C1 segment of cervical spinal cord (tissue), 14 donors: ENCODE measurements at places on chromosomes 16 and 17.

DNA sequence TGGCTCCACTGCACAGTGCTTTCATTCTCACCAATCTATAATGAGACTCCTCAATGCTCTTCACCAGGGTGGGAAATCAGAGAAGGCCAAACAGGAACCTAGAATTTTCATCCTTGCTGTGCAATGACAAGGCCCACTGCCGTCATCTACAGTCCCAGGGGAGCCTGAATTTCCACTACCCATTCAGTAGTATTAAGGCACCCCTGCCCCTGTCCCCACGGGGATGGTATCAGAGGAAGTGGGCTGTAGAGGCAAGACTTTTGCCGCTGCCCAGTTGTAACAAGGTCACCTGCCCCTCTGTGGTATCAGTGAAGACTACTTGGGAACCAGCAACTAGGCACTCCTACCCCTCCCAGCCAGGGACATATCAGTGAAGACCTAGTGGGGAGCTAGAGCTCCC, 104.5 kb downstream of the C16orf78 start:
- DNase-seq, result no peak

- DNase-seq, result no peak
Measured at GRCh38 chr16:64362193-64362592, 759.7 kb downstream of the CDH11 start.

DNA sequence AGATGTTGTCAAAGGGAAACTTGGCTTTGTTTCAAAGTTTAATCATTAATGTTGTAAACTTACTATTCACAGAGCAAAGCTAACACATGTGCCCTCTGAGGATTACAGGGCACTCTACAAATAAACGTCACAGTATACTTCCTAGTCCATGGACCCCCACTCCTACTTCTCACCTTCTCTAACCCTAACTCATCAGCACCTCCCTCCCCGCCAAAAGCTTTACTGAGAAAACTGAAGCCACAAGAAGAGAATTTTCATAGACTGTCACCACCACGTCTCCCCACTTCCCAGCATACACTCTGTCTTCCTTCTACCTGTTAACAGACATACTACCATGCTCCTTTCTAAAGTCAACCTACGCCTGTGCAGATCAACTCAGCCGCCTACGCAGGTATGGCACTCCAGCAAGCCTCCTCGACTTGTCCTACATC, 29.0 kb downstream of the HELZ start:
- DNase-seq, result no peak

DNA sequence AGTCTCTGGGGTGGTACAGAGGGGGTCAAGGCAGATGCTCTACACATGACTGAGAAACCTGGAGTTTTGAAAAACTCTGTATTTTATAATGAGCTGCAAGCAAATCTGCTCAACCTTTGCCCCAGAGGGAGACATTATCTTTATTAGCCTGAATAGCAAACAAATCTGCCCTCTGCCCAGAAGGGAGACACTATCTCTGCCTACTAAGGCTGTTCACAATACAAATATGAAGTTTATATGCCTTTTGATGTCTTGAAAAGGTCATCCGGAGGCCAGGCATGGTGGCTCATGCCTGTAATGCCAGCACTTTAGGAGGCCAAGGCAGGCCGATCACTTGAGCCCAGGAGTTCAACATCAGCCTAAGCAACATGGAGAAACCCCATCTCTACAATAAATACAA, 11.0 kb upstream of the XYLT1 start:
- no peak for DNase-seq

DNA sequence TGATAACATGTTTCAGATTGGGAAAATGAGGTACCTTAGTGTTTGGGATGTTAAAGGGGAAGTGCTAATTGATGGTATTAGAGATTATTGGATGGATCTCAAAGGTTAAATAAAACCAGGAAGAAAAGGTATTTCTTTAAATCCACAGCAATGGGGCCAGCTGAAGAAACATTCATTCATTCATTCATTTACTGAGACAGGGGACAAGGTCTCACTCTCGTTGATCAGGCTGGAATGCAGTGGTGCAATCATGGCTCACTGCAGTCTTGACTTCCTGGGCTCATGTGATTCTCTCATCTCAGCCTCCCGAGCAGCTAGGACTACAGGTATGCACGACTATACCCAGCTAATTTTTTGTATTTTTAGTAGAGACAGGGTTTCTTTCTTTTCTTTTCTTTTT, 19.8 kb downstream of the EARS2 start:
- no peak for DNase-seq

DNA sequence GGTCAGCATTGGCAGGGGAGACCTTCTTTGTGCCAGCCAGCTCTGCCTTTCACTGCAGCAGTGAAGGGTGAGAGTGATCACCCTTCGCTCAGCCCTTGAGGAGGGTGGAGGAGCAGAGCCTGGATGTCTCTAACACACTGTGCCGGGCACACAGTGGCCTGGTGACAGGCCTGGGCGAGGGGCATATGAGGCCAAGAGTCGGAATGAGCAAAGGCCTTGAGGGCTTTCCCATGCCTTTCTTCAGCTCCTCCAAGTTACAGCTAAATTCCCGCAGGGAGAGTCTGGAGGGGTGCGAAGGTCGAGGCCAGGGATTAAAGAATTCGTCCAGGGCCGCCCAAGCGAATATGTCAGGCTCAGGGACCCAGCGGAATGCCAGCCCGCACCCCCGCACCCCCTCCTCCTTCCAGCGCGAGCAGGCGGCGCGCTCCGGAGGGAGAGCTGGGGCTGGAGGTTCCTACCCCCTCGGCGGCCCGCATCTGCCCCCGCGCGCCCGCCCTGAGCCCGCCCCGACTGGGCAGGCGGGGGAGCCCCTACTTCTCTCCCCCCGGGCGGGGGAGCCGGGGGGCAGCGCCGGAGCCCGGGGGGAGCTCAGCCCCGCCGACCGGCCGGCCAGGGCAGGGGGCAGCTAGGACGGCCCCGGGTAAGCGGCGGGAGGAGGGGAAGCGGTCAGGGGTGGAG, at the start of gene RASL10B:
Gene RASL10B, plus strand, starts transcription at position 401 of the 678 bp plus-strand sequence. CDS start 3,546 bp downstream, outside the sequence.
- peak; percentile 17 for DNase-seq

DNA sequence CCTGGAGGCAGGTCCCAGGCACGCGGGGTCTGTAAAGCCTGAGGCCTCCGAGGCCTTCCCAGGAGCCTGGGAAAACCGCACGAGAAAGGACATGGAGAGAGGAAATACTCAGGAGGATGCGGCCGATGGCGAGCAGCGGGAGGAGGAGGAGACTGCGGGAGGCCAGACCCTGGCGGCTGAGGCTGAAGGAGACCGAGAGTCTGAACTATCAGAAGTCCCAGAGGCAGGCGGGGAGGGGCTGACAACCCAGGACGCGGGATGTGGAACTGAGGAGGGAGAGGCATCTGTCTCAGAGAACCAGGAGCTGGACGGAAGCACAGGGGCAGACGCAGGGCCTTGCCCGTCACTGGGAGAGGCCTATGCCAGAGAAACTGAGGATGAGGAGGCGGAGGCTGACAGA, 2.4 kb downstream of the APOBR start:
- no peak for DNase-seq

DNA sequence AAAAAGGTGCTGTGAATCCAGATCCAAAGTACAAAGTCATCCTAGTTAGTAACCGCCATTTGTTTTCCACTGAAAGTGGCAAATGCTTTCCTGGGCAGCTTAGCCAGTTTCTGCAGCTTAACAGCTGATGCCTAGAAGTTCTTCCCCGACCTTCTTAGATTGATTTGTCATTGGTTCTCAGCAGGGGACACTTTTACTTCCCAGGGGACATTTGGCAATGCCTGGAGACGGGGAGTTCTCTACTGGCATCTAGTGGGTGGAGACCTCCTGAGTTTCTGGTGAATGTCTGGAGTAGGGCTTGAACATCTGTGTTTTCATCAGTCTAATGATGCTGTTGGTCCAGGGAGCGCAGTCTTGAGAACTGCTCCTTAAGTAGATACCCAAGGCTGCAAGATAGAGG, 7.6 kb downstream of the DNAJA3 start:
- no peak for DNase-seq

GRCh38 chr17:63834431-63835166, 7.1 kb upstream of the FTSJ3 start:
- DNase-seq, result no peak

- no peak for DNase-seq
Measured at GRCh38 chr17:80930335-80931279, 61.0 kb upstream of the CHMP6 start.

GRCh38 chr16:55249936-55250335, 74.1 kb upstream of the IRX6 start:
- DNase-seq, result no peak

DNA sequence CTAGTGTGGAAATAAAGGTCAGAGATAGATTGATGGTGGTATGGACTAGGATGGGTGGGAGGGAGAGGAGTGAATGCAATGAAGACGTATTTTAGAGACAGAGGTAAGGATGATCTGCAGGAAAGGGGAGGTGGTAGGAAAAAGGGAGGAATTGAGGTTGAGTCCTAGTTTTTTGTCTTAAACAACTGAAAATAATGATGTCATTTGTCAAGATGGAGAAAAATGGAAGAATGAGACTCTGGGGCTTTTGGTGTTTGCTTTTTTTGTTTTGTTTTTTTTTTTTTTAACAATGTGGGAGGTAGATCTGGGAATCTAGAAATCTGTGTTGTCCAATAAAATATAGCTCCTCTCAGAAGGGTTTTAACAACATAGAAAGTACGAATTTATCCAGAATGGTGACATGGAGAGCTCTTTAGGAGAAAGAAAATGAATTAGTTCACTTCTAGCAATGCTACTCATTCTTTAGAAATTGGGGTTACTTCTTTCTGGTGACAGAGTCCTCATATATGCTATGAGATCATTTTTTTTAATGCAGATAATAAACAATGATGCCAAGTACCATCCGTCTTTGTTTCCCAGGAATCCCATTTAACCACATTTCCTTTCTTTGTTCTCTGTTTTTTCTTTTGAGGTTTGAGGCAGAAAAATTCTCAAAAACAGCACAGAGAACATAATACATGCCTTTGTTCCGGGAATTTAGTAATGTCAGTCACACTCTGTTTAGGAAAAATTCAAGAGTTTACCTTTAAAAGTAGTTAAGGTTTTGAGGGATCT, 225.3 kb upstream of the COX10 start:
- no peak for DNase-seq

GRCh38 chr17:81398832-81399411, 3.7 kb downstream of the BAHCC1 start:
- DNase-seq, result no peak

GRCh38 chr17:6075845-6076244, 5.7 kb downstream of the WSCD1 start:
- no peak for DNase-seq

GRCh38 chr16:54937671-54938211, 7.1 kb downstream of the IRX5 start:
- DNase-seq, result no peak

DNA sequence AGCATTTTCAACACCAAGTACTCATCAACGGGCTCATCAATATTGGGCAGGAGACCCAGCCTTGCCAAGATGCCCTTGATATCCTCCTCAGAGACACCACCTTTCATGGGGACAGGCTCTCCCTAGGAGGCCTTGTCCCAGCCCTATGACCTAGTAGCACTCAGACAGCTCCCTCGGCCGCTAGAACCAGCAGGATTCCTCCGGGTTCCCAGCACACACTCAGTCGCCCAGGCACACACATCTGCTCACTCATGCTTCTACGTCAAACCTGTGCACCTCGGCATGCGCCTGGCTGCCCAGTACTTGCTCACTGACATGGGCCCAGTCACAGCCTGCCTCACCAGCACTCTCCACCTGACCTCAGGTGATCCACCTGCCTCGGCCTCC, 17.0 kb downstream of the SRCIN1 start:
- DNase-seq, result no peak

- no peak for DNase-seq
Measured at GRCh38 chr16:73846356-73846755, 450.3 kb upstream of the PSMD7 start.

DNA sequence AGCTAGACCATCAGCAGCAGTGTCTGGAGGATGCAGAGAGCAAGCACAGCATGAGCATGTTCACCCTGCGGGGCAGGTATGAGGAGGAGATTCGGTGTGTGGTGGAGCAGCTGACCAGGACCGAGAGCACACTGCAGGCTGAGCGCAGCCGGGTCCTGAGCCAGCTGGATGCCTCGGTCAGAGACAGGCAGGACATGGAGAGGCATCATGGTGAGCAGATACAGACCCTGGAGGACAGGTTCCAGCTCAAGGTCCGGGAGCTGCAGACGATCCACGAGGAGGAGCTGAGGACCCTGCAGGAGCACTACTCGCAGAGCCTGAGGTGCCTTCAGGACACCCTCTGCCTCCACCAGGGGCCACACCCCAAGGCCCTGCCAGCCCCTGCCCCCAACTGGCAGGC, 38.8 kb downstream of the PLD6 start:
- no peak for DNase-seq

- no peak for DNase-seq
Measured at GRCh38 chr16:14375132-14375491, 254.9 kb downstream of the PARN start.

- no peak for DNase-seq
Measured at GRCh38 chr17:17892731-17893130, 55.9 kb upstream of the SREBF1 start.

DNA sequence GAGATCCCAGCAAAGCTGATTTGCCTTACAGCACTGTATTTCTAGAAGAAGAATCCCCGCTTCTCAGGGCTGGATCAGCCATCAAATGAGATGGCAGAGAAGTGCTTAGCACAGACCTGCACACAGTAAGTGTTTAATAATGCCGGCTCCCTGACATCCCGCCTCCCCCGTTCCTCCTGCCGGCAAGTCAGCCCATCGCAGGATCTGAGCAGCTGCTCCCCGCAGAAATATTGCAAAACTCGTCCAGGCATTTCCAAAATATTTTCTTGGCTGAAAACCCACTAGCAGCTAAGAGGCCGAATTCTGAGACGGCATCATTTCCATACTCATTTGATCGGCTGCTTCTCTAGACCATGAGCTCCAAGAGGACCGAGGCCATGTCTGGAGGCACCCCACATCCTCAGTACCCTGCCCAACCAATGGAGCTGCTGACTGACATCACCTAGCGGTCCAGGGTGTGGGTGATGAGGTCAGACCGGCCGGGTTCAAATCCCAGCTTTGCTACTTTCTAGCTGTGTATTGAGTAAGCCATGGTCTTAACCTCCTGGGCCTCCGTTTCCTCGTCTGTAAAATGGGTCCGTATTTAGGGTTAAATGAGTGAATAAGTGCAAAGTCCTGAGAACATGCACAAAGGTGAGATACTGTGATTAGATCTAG, 251.5 kb downstream of the KATNIP start:
- no peak for DNase-seq

GRCh38 chr17:42782166-42783061, 2.0 kb downstream of the WNK4 start:
- DNase-seq, result no peak

- no peak for DNase-seq
Measured at GRCh38 chr16:23213831-23214230, 31.3 kb downstream of the SCNN1G start.
